ENCODE measurements at places on chromosomes 13 and 19.

DNA sequence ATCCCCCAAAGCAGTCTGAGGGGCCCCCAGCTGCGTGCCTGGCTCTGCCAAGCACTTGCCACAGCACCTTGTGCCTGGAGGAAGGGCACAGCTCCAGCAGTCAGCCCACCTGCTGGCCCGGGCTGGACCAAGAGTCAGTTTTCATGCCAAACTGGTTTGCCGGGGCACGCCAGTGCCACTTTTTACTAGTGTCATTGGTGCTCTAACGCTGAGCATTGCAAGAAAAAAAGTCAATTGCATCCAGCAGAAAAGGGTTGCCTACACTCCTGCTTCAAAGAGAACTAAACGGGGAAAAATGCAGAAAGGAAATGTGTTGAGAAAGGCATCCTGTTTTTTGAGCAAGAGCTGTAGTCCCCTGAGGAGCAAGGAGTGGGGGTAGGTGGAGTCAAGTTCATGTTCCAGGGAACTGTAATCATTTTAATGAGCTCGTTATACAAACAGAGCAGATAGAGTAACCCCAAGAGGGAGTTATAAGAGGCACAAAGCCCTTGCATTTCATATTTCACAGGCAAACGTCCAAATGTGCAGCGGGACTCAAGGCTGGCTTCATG lies 68.4 kb downstream of the F2RL3 start:
- H3K4me1 ChIP-seq: no peaks in the 10 kb centered on the region
- no peaks in the 10 kb centered on the region for H3K36me3 ChIP-seq
- DNase-seq: peak; percentile 21
- H3K27ac ChIP-seq: no peak overlapping the region
- H3K27me3 ChIP-seq: no peaks in the 10 kb centered on the region

- H3K27ac ChIP-seq: peak overlapping the region; percentile 99
- peak overlapping the region; percentile 88 for H3K4me3 ChIP-seq
- DNase-seq: no peak
- H3K4me1 ChIP-seq: peaks cover 15% of the 10 kb centered on the region
Observed at GRCh38 chr19:13841962-13842290, 35.0 kb upstream of the NANOS3 start.

- H3K27ac ChIP-seq: no peak overlapping the region
- no peak for DNase-seq
- H3K4me3 ChIP-seq: no peak overlapping the region
- no peaks in the 10 kb centered on the region for H3K4me1 ChIP-seq
Observed at GRCh38 chr19:21314676-21315075, 14.5 kb downstream of the ZNF708 start.

GRCh38 chr13:32126278-32126677 lies 94.7 kb downstream of the FRY start:
- no peaks in the 10 kb centered on the region for H3K4me1 ChIP-seq
- no peaks in the 10 kb centered on the region for H3K36me3 ChIP-seq
- H3K27me3 ChIP-seq: no peaks in the 10 kb centered on the region
- H3K4me3 ChIP-seq: no peak overlapping the region
- no peak overlapping the region for H3K27ac ChIP-seq

DNA sequence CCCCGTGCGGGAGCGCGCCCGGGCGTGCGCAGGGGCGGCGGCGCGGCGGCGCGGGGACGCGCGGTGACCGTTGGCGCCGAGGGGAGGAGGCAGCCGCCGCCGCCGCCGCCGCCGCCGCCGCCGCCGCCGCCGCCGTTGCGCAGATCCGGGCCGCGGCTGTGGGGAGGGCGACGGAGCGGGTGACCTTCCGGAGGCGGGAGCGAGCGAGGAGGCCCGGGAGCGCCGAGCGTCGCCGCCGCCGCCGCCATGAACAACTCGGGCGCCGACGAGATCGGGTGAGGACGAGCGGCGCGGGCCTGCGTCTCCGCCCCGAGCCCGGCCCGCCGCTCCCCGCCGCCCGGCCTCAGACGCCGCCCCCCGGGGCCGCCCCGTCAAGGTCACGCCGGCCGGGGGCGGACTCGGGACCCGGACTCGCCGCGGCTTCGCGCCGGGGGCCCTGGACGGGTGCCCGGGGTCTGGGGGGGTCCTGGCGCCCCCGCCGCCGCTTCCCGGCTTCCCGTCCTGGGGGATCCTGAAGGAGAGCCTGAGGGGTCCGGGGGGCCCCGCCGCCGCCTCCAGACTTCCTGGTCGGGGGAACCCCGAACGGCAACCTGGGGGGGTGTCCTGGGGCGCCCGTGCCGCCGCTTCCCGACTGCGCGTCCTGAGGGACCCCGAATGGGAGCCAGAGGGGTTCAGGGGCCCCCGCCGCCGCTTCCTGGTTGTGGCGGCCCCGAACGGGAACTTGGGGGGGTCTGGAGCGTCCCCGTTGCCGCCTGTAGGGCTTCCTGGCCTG lies at the start of gene DAZAP1:
DAZAP1 (plus strand) TSS at position 59 of the 772 bp plus-strand sequence; CDS start at position 247, 188 bp downstream.
- peaks cover 31% of the 10 kb centered on the region for H3K4me1 ChIP-seq
- H3K36me3 ChIP-seq: no peaks in the 10 kb centered on the region
- H3K4me3 ChIP-seq: peak within 1 kb of the TSS; percentile 99
- peak within 1 kb of the TSS; percentile 89 for H3K27ac ChIP-seq
- no peaks in the 10 kb centered on the region for H3K27me3 ChIP-seq

- H3K4me1 ChIP-seq: no peaks in the 10 kb centered on the region
- H3K4me3 ChIP-seq: no peak overlapping the region
- H3K36me3 ChIP-seq: no peaks in the 10 kb centered on the region
- no peak for DNase-seq
- H3K27ac ChIP-seq: no peak overlapping the region
Observed at GRCh38 chr13:34435338-34435737, 506.7 kb upstream of the NBEA start.

- DNase-seq: no peak
- H3K27ac ChIP-seq: no peak overlapping the region
- H3K27me3 ChIP-seq: no peaks in the 10 kb centered on the region
- no peak overlapping the region for H3K4me3 ChIP-seq
- H3K4me1 ChIP-seq: no peaks in the 10 kb centered on the region
Observed at GRCh38 chr13:32474999-32475792, 47.3 kb upstream of the N4BP2L1 start.

GRCh38 chr13:60925686-60926085 lies 490.0 kb downstream of the PCDH20 start:
- no peak overlapping the region for H3K4me3 ChIP-seq
- H3K36me3 ChIP-seq: no peaks in the 10 kb centered on the region
- H3K4me1 ChIP-seq: no peaks in the 10 kb centered on the region
- no peaks in the 10 kb centered on the region for H3K27me3 ChIP-seq

- DNase-seq: no peak
- H3K36me3 ChIP-seq: peaks cover 4% of the 10 kb centered on the region
- H3K27ac ChIP-seq: no peak overlapping the region
- H3K27me3 ChIP-seq: no peaks in the 10 kb centered on the region
Observed at GRCh38 chr19:3119693-3120380, 16.0 kb upstream of the GNA15 start.

GRCh38 chr13:110938662-110939421 lies 24.0 kb upstream of the ANKRD10 start:
- no peaks in the 10 kb centered on the region for H3K27me3 ChIP-seq
- no peak for DNase-seq
- H3K36me3 ChIP-seq: no peaks in the 10 kb centered on the region
- no peak overlapping the region for H3K27ac ChIP-seq
- H3K4me1 ChIP-seq: no peaks in the 10 kb centered on the region

- H3K4me1 ChIP-seq: peaks cover 7% of the 10 kb centered on the region
- DNase-seq: peak; percentile 91
- no peak overlapping the region for H3K4me3 ChIP-seq
- H3K27me3 ChIP-seq: no peaks in the 10 kb centered on the region
- peak overlapping the region; percentile 48 for H3K27ac ChIP-seq
- H3K36me3 ChIP-seq: no peaks in the 10 kb centered on the region
Observed at GRCh38 chr13:110546926-110547325, 14.6 kb downstream of the RAB20 start.

- H3K27me3 ChIP-seq: no peaks in the 10 kb centered on the region
- no peaks in the 10 kb centered on the region for H3K36me3 ChIP-seq
- H3K4me1 ChIP-seq: no peaks in the 10 kb centered on the region
- peak overlapping the region; percentile 81 for H3K27ac ChIP-seq
- DNase-seq: peak; percentile 76
- H3K4me3 ChIP-seq: peak overlapping the region; percentile 64
Observed at GRCh38 chr19:3366753-3367627, 607 bp downstream of the NFIC start.

DNA sequence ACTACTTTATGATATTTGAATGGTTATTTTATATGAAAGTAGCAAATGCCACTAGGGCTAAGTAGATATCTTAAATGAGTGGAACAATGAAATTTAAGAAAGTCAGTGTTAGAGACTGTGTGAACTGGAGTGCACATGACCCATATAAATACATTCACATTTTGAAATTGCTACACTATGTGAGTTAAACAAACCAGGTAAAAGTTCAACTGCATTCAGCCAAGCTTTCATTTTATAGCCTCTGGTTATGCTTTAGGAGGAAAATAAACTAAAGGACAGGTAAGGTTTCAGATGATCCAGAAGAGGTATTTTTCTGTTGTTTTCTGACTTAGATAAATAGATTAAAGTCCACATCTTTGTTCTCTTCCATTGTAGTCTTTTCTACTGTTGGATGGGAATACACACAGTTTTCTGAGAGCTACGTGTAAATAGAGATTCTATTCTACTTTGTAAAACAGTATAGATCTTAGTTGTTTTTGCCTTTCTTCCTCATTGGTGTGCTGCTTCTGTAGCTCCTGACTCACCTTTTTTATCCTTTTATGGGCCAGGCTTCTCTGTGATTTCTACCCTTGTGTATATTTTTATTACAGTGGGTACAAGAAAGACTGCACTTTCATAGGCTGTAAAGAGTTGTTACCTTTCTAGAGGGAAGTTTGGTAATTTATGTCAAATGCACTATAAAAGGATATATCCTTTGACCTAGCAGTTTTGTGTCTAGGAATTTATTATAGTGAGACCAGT lies 54.6 kb upstream of the KCTD4 start:
- H3K4me3 ChIP-seq: no peak overlapping the region
- H3K27me3 ChIP-seq: no peaks in the 10 kb centered on the region
- H3K36me3 ChIP-seq: no peaks in the 10 kb centered on the region
- H3K4me1 ChIP-seq: no peaks in the 10 kb centered on the region

- no peaks in the 10 kb centered on the region for H3K27me3 ChIP-seq
- peak overlapping the region; percentile 57 for H3K4me3 ChIP-seq
Observed at GRCh38 chr19:53868091-53868891, 608 bp downstream of the MYADM start.

DNA sequence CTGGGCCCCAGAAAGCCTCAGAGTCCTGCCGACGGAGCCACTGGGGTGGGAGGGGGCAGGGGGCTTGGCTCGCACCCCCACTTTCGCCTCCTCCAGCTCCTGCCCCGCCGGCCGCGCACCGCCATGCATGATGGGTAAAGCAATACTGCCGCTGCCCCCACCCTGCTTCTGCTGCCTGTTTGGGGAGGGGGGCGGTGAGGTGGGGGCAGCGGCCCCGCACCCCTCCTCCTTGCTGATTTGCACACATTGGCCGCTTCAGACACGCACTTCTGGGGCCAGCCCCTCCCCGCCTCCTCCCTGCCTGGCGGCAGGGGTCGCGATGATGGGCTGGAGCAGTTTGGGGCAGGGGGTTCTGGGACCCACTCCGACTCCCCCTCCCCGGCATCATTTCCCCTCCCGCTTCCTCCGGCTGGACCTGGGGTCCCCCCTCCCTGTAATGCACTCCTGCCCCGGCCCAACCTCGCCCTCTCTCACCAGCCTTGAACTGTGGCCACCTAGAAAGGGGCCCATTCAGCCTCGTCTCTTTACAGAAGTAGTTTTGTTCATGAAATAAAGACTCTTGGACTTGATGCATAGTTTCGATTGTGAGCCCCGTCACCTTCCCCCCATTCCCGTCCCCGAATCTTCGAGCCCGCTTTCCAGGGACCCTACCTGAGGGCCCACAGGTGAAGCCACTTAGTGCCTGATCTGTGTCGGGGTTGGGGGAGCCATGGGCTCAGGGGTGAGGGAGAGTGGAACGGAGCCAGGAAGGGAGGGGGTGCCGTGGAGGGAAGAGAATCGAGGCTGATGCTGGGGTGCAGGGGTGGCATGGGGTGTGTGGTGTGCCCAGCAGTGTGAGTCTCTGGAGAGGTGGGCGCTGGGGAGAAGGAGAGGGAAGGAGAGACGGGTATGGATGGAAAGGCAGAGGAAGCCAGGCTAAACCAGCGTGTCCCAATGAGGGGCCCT lies 1.4 kb upstream of the HPN start:
- no peaks in the 10 kb centered on the region for H3K36me3 ChIP-seq
- peaks cover 4% of the 10 kb centered on the region for H3K27me3 ChIP-seq
- peak overlapping the region; percentile 15 for H3K4me3 ChIP-seq
- no peak overlapping the region for H3K27ac ChIP-seq
- no peak for DNase-seq
- H3K4me1 ChIP-seq: no peaks in the 10 kb centered on the region

GRCh38 chr13:28406733-28407266 lies 88.1 kb downstream of the FLT1 start:
- no peak overlapping the region for H3K4me3 ChIP-seq
- no peak overlapping the region for H3K27ac ChIP-seq
- no peaks in the 10 kb centered on the region for H3K4me1 ChIP-seq
- no peaks in the 10 kb centered on the region for H3K36me3 ChIP-seq
- H3K27me3 ChIP-seq: no peaks in the 10 kb centered on the region

DNA sequence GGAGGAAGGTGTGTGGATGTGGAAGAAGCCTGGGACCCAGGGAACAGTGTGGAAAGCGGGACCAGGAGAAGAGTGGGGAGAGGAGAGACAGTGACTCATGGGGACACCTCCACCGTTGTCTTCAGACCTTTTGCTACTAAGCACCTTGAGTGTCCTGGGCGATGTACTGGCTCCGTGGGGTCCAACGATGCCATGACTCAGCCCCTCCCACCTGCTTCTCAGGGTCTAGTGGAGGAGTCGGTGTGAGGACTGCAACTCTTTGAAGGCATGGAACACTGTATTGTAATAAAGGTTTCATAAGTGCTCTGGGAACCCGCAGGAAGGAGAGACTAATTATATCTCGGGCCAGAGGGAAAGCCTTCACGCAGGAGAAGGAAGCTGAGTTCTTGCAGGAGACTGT lies 166.9 kb upstream of the KL start:
- H3K36me3 ChIP-seq: no peaks in the 10 kb centered on the region
- H3K27ac ChIP-seq: no peak overlapping the region
- DNase-seq: no peak
- H3K4me3 ChIP-seq: no peak overlapping the region
- no peaks in the 10 kb centered on the region for H3K27me3 ChIP-seq
- H3K4me1 ChIP-seq: no peaks in the 10 kb centered on the region

- no peaks in the 10 kb centered on the region for H3K4me1 ChIP-seq
- H3K27ac ChIP-seq: no peak overlapping the region
- H3K27me3 ChIP-seq: no peaks in the 10 kb centered on the region
- H3K4me3 ChIP-seq: no peak overlapping the region
Observed at GRCh38 chr13:99866781-99867180, 104.8 kb downstream of the ZIC5 start.
